WTC11 (cell line): ENCODE measurements at places on chromosomes 12 and 14.

- DNase-seq: no peak
These were observed 10.8 kb upstream of the MED6 start for GRCh38 chr14:70611216-70611615.

DNA sequence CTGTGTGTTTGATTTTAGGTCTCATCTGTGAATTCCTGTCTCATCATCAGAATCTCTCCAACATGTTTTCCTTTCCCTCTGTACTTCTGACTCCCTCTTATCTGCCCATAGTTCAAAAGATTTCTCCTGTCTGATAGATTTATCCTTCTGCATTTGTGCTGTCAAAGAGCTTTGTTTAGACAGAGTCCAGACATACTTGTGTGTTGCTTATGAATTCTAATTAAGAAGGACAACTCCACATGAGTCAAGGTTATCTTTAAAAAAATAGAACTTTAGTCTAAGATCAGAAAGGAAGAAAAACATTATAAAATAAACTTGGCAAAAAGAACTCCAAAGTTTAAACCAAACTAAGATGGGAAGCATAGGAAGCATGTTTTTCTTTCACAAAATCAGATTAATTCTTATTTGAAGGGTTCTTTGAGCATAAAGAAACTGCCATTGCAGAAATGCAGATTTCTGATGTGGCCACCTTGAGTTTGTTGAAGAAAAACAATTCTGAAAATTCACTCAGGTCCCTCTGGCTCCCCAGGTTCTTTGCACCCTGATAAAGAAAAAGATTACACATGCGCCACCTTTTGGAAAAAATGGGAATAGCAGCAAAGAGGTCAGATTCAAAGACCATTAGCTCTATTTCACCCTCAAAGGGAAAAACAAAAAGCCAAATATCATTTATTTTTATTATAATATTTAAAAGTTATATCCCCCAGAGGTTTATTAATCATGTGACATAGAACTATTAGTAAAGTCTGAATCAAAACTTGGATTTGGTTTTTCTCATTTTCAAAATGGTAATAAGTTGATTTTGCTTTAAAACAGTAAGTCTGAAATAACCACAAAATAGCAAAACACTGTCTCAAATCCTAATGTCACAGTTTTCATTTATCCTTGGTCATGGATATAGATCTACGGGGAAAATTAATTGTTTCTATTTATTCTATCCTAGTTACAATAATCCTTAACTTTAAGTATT is 143.7 kb upstream of the DCN start:
- DNase-seq: peak; percentile 21

DNA sequence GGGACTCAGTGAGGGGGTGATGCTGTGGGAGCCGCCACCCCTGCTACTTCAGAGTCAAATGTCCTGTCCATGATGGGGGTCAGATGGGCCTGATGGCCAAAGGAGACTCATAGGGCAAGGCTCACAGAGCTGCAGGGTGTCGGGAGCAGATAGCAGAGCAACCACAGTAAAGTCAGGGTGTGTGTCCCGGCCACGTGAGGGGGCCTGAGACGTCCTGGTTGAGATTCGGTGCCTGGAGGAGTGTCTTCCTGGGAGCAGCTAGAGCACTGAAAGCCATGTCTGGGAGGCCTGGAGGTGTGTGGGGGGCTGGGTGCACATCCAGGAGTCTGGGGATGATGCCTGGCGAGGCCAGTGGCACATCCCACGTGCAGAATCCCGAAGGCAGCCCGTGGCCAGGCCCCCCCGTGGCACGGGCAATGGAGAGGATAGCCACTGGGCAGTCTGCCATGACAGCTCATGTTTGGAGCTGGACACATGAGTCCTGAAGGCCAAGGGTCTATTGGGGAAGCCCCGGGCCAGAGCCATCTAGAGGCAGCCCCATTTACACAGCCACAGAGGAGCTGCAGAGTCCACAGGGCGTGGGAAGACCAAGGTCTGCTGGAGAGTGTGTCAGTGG is 308.0 kb upstream of the SFSWAP start:
- no peak for DNase-seq

DNA sequence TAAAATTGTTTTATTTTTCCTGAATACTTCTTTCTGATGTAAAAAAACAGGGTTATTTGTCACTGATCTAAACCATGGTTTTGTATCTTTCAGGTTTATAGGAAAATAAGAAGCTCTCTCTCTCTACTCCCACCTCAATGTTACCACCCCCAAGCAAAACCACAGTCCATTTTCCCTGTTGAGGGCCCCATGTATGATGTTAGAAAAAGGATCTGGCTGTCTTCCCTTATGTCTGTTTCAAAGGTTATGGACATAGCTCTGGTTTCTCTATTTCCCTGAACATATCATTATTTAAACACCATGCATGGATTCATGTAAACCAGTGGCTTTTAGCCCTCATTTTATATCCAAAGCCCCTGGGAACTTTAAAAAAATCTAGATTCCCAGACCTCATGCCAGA is 649.0 kb upstream of the TBX3 start:
- DNase-seq: no peak

DNA sequence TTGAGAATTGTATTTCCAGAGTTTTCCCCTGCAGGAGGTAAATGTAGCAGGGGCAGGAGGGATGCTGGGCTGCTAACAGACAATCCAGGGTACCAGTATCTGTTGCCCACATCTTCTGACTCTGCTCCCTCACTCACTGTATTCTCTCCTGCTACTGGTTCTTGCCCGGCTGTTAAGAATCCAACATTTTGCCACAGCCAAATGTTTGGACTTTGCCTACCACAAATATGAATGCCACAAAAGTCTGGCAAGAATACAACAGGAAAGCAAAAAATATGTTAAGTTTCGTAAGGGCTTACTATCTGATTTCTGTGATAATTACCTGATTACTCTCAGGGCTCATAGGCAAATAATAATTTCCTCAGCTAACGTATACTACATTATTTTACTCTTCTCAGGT is 160.0 kb downstream of the BCAT1 start:
- DNase-seq: no peak

DNA sequence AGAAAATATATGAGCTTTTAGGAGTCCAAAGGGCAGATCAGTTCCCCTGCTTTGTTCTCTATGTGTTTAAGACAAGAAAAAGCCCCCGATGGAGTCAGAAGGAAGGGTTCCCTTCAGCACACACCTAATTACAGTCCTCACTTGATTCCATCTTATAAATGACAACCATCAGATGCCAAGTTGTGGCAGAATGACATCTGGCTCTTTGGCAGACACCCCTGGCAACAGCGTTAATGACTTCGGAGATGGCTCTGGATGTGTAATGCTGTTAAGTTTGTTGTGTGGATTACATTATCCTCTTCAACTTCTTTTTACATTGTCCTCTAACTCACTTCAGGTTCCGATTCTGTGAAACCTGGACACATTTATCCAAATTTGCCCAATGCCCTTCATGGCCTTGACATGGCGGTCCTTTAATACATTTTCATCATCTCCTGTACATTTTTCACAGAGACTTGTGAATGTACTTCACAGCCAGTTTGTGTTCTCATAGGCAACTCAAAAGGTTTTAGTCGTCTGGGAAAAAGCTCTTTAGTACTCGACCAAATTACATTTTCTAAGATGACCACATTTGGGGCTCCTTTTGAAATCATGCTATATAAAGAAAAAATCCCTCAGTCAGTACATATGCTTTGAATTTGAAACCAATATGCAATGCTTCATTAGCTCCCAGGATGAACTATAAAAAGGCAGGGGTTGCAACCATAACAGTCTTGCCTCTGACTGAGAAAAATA is 667.8 kb downstream of the NOVA1 start:
- no peak for DNase-seq

- DNase-seq: no peak
These were observed 256.8 kb upstream of the DDHD1 start for GRCh38 chr14:53409969-53410368.

GRCh38 chr14:101134851-101135433 is 231.4 kb upstream of the RTL1 start:
- DNase-seq: no peak

- no peak for DNase-seq
These were observed 214.8 kb downstream of the MSRB3 start for GRCh38 chr12:65492998-65493912.

GRCh38 chr14:74357585-74357984 is 9.3 kb downstream of the VRTN start:
- no peak for DNase-seq

- no peak for DNase-seq
These were observed 421.6 kb downstream of the APAF1 start for GRCh38 chr12:99066726-99067125.

- DNase-seq: no peak
These were observed 72.7 kb downstream of the SPTB start for GRCh38 chr14:64806862-64807495.

DNA sequence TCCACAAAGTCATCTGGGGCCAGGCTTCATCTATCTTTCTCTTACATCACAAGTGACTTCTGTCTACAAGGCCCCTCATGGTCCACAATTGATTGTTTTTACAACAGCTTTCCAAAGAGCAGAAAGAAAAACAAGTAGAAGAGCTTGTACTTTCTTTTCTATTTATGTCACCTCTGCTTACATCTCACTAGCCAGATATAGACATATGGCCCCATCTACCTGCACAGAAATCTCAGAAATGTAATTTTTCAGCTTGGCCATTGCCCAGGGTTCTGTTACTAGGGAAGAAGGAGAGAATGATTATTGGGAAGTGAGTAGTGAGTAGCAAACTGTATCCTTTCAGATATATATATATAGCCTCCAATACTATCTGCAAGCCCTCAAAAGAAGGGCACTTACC is 210.5 kb upstream of the PLEKHG7 start:
- no peak for DNase-seq

DNA sequence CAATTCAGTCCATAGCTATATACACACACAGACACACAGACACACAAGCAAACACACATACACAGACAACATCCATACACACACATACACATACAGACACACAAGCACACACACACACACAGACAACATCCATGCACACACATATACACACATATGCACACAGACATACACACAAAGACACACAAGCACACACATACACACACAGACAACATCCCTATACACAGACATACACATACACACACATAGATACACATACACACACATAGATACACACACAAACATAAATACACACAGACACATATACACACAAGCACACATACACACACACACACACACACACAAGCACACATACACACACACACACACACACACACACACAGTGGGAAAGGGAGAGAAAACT is 254.8 kb downstream of the VRK1 start:
- no peak for DNase-seq

DNA sequence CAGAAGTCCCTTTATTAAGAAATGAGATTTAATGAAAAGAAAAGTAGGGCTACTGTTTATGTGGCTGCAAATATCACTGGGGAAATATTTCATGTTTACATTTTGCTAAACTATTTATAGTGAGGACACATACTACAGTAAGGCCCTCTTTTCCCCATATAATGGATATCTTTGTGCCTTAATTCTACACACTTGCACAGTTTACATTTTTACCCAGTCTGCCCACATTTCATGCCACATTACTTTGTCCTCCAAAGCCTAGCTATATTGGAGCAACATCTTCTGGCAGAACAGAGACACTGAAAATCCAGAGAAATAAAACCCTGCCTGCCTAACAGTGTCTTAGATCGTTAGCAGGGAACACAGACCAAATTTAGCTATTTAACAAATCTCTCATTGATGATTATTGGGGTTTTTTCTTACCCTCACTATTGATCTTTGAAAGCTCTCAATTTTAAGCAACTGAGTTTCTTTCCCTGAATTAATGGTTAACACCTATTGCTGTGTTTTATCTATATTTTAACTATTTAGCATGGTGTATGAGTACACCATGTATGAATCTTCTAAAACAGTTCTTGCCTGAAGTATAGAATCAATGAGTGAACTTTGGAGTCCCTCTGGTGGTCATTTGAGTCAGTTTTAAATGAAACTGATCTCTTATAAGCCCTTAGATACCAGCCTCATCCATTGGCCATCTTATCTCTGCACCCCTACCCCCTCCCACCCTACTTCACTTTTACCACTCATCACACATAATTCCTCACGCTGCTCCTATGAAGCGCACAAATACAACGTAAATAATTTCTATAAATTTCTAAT is 170.2 kb downstream of the BCAT1 start:
- DNase-seq: no peak

DNA sequence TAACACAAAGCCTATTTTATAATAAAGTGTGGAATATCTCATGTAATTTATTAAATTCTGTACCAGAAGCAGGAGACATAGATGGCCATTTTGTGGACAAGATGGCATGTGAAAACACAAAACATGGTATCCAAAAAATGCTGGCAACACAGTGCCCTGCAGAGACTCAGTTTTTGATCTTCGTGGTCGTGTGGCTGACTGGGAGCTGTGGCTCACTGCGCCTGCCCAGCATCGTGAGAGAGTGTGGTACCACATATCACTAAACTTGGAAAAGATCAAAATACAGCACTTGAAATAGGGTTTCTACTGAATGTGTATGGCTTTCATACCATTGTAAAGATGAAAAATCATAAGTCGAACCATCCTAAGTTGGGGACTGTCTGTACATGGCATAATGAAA is 43.0 kb upstream of the MANSC4 start:
- no peak for DNase-seq

DNA sequence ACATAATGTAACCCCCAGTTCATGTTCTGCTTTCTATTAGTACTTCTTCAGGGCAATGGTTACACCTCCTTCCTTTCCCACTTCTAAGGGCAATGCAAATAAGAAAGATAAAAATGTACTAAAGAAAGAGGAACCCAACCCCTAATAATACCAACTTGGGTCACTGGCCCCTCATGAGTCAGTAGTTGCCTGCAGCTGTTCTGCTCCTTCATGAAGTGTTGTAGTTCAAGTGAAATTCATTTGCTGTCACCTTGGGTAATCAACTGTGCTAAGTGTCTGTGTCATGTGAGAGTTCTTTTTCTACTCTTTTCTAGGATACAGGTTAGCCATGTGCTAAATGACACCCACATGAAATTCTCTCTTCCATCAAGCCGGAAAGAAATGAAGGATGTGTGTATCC is 91.8 kb downstream of the PLXNC1 start:
- DNase-seq: no peak

GRCh38 chr14:23056956-23057756 is at the start of gene CDH24:
TSS of gene CDH24 (minus strand) at chr14:23057520. CDS start at chr14:23055733, 1,787 bp downstream.
- peak; percentile 80 for DNase-seq

GRCh38 chr12:74108729-74109128 is 428.9 kb upstream of the ATXN7L3B start:
- no peak for DNase-seq
